ENCODE measurements at places on chromosomes 6 and 20.

DNA sequence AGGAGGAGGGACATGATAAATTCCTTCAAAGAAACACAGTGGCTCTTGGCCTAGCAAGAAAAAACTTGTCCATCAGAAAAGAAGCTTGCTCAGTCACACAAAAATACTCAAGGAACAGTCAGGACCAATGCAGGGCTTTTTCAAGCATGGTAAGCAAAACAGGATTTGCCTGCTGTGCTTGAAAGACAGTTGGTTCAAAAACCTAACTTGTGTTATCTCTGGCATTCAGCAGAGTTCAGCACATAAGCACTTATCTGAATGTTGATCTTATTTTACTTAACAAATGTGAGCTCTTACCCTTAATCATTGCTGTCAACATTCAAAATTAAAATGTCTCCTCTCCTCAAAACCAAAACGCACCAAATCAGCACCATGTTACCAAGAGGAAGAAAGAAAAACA, 38.3 kb downstream of the ATG5 start:
- no peak for DNase-seq

DNA sequence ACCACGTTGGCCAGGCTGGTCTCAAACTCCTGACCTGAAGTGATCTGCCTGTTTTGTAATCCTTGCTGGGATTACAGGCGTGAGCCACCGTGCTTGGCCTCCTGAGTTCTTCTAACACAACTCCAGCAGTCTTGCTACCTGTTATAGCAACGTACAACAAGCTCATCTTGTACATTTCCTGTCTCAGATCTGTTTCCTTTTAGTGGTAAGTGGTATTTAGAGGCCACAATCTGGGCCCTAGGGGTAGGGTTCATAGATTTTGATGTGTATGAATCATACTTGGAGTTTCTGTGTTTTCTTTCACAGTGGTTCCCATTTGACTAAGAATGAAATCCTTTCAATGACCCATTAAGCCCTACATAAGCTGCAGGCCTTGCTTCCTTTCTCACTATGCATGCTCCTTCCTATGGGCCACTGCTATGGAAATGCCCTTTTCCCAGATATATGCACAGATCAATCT, 27.1 kb upstream of the SYNCRIP start:
- no peak for DNase-seq

GRCh38 chr20:3414122-3414521, 6.7 kb upstream of the DNAAF9 start:
- DNase-seq, result no peak

- no peak for DNase-seq
These were observed 73.9 kb downstream of the PLCB1 start for GRCh38 chr20:8205996-8206395.

DNA sequence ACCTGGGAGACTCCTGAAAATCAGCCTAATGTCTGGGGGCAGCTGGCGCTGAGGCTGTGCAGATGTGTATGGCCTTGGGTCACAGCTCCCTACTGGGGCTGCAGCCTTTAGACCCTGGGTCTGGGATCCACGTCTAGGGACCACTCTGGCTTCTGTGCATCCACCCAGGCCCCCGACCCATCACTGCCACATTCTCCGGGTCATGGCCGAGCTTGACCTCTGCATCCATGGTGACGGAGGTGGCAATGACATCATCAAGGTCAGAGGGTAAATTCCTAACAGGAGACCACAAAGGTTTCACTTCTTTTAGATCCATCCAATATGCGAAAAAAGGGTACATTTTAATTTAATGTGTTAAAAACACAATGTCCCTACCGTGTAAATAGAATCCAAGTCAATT, 14.5 kb upstream of the PCMTD2 start:
- DNase-seq, result no peak

DNA sequence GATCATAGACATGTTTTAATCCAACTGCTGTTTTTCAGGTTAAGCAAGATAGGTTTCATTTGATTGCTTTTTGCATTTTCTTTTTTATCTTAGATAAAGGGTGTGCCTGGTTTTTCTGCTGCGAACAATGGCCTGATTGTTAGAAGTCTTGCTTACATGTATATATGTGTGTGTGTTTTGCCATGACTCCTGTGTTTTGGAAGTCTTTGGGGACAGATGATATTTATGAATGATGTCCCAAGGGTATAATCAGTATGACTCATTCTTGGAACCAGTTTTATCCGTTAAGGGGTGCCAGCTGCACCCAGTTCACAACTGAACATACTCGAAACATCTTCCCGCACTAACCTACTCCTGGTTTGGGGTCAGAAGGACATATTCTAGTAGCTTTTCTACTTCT, 230.1 kb upstream of the SUPT3H start:
- DNase-seq, result peak; percentile 46

- DNase-seq, result no peak
These were observed 144.5 kb downstream of the LPA start for GRCh38 chr6:160519603-160520042.

DNA sequence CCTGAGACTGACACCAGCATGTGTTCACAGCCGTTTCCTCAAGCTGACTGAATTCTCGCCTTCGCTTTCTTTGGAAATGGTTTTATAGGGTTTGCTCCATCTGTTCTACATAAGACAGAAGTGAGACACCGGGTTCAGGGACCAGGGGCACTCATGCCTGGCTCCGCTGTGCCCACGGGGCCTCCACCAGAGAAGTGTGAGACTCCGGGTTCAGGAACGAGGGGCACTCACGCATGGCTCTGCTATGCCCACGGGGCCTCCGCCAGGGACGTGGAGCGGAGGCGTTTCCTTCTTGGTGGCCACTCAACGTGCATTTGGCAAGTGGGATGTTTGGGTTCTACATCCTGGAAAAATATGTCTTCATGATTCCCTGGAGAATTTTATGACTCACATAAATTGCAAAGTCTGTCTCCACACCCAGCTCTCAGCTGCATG, 106.6 kb downstream of the RNASET2 start:
- DNase-seq, result no peak

DNA sequence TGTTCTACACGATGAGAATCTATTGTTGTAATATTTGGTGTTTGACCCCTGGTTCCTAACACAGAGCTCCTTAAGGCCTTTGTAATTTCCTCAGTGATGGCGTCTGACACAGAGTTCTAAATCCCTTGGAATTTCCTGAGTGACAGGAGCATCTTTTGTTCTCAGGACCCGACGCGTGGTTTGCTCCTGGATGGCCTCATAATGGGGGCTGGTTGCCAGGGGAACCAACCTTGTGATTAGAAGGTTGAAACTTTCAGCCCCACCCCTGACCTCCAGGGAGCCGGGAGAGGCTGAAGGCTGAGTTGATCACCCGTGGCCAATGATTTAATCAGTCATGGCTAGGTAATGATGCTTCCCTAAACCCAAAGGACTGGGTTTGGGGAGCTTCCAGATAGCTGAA, 20.5 kb upstream of the ZNF133 start:
- DNase-seq, result no peak

GRCh38 chr6:53768636-53769035, 26.2 kb upstream of the LRRC1 start:
- no peak for DNase-seq

DNA sequence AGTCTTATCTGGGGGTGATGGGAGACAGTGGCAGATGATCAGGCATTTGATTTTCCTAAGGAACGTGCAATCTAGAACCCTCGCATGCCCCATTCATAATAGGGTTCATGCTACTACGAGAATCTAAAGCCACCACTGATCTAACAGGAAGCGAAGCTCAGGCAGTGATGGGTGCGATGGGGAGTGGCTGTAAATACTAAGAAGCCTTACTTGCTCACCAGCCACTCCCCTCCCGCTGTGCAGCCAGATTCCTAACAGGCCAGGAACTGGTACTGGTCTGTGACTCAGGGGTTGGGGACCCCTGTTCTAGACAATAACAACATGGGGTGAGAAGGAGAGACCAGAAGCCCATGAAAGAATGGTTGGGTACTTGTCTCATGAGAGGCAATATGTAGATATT, 4.5 kb downstream of the TREML4 start:
- no peak for DNase-seq

DNA sequence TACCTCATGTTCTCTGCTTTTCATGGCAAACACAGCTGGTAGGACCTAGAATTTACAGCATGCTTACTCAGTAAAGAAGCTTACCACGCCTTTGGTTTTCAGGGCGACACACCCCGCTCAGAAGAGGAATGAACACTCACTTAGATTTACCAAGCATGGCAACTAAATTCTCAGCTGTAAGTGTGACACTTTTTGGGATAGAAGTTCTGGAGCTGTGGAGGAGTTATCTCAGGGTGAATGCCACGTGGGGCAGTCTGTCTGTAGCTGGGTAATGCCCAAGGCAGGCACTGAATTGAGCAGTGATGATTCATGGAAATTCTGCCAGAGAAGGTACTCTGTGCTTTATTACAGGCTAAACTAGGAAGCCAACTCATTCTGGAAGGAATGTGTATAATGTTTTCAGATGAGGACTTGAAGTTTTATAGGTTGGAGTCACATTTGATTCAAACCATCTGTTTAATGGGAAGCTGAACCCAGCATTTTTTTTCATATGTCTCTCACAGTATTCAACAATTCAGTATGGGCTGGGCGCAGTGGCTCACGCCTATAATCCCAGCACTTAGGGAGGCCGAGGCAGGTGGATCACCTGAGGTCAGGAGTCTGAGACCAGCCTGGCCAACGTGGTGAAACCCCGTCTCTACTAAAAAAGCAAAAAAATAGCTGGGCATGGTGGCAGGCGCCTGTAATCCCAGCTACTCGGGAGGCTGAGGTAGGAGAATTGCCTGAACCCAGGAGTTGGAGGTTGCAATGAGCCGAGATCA, 3.5 kb upstream of the PRIM2 start:
- DNase-seq, result peak; percentile 91

DNA sequence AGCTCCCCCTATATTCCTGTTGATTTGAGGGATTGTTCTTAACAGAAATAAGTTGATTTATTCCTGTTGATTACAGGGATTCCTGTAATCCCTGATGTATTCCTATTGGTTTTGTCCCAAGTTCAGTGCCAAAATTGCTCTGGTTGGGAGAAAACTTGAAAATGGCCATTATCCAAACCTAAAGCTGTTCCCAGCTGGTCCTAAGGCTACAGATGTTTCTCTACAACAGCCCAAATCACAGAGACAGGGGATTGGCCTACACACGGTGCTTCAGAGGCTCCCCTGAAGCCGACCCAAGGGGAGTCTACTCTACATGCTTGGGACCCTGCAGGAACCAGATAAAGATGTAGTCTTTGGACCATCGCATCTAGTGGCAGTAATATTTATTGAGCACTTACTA, 99.0 kb upstream of the AKAP12 start:
- DNase-seq, result no peak

DNA sequence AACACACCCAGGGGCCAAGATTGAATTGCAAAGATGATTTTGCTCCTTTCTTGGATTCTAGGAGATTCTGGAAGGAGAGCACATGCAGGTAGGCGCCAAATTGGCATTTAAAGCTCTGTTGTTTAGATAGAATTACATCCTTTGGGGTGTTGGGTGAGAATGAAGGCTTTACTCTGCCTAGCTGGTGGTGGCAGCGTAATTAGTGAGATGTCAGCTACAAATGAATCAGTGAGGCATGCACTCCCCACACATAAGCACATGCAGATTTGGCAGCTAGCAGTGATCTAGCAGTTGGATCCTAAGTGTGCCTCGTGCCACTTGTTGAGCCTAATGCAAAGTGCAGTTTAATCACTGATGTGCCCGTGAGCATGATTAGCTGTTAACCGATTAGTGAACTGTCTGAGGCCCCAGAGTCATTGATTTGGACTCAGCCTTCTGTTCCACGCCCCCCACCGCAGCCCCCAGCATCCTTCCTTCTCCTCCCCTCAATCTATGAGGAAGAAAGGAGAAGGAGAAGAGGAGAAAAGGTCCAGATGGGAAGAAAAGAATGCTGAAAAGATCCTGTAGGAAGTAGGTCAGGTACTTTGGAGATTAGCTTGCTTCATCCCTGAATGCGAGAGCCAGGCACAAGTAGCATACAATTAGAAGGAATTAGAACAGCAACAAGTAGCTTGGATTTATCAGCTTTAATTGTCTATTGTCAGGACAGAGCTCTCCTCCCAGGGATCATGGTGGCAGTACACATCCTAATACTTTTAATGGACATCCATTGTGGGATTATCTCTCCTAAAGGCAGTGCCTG, 6.0 kb upstream of the PRDM1 start:
- no peak for DNase-seq

DNA sequence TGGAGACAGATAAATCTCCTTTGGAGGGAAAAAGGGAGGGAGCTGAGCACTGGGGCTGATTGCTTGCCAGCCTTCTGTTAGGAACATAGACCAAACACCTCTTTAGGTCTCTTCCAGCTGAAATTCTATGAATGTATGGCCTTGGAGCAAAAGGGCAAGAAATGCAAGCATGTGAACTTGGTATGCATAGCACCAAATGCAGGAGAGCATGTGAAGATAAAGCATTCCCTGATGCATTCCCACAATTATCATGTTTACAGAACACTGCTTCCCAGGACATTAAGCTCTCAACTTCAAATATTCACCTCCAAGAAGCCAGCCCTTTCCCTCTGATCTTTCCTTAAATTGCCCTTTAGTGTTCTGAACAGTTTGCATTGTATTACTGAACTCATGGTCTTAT, 15.6 kb downstream of the RIPOR2 start:
- DNase-seq, result no peak

DNA sequence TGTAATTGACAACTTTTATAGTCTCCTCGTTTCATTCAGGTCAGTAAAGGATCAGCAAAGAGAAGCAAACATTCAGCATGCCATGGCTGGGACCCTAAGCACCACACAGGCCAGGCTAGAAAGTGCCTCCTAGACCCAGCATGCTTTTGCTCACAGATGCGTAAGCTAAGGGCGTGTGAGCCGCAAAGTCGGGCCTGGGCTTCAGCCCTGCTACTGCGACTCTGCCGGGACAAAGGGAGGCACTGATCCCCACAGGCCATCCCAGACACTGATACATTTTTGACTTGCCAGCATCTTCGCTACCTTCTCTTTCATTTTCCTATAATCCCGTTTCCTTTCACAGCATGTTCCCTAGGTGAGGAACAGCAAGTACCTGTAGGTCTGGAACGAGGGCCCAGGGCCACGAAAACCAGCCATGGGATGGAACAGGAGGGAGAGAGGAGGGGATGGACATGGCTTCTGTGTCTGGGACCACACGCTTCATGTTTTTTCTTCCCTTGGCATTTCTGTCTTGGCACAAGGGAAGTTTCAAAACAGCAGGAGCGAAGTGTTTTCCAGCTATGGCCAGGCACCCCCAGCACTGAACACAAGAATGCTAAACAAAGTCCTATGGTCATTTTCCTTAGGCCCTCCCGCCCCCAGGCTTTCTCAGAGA, 42.6 kb downstream of the IRF4 start:
- no peak for DNase-seq

GRCh38 chr6:107344981-107345380, 114.4 kb downstream of the PDSS2 start:
- no peak for DNase-seq

DNA sequence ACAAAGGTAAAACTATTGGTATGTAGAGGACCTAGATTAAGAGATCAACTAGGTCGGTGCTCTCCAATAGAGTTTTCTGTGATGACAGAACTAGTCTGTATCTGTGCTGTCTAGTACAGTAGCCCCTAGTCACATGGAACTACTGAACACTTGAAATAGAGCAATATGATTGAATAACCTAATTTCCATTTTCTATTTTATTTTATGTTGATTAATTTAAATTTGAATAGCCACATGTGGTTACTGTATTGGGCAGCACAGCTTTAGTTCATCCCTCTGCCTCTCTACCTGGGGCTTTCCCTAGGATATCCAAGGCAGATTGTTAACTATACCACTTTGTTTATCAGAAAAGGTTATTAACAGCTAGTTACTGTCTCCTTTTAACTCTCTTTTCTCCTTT, 27.0 kb downstream of the FILIP1 start:
- no peak for DNase-seq

- DNase-seq, result no peak
These were observed 176.7 kb upstream of the HSF2 start for GRCh38 chr6:122222761-122223160.

GRCh38 chr6:158565122-158565429, 5.2 kb downstream of the TMEM181 start:
- no peak for DNase-seq

GRCh38 chr20:23371496-23371895, 9.5 kb downstream of the GZF1 start:
- no peak for DNase-seq
